Activated naive CD8-positive, alpha-beta T cell treated with anti-CD3 and anti-CD28 coated beads for 36 hours (primary cell): ENCODE measurements at places on chromosomes 12 and 14. TPM values are rescaled to one million over a fixed set of nuclear protein-coding genes. Genes with fewer than 3 reads are reported as not detected.

- no peak for DNase-seq
- no peaks in the 10 kb centered on the region for H3K4me1 ChIP-seq
- H3K27ac ChIP-seq: no peak overlapping the region
- no peaks in the 10 kb centered on the region for H3K27me3 ChIP-seq
- no peak overlapping the region for H3K4me3 ChIP-seq
These were observed 66.8 kb downstream of the MOK start for GRCh38 chr14:102238131-102238530.

- H3K4me3 ChIP-seq: peak within 1 kb of the TSS; percentile 99
- DNase-seq: peak; percentile 98
- no peaks in the 10 kb centered on the region for H3K27me3 ChIP-seq
- peaks cover 31% of the 10 kb centered on the region for H3K4me1 ChIP-seq
These were observed at the start of gene PCBP2 for GRCh38 chr12:53451661-53452158. TSS of gene PCBP2 (plus strand) at chr12:53452102. CDS start at chr12:53454801, 2,699 bp downstream.

GRCh38 chr14:24924544-24924943 is 125.4 kb downstream of the STXBP6 start:
- no peak overlapping the region for H3K4me3 ChIP-seq
- H3K27ac ChIP-seq: no peak overlapping the region
- DNase-seq: no peak
- no peaks in the 10 kb centered on the region for H3K4me1 ChIP-seq

DNA sequence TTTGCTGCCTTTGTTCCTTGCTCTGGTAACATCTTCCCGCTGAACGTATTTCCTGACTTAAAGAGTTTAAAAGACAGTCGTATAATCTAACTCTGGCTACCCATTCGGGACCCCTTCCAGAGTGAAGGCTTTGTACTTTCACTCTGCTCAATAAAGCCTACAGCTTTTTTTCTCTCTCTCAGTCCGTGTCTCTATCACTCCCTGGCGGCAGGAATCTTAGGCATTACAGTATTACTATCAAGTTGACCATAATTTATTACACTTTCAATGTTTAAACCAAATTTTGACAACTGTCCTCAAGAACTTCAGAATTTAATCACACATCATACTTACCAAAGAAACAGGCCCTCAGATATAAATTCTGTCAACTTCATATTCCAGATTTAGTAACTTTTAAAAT is 967.9 kb downstream of the FSCB start:
- no peak overlapping the region for H3K4me3 ChIP-seq
- no peak for DNase-seq
- no peaks in the 10 kb centered on the region for H3K4me1 ChIP-seq
- no peaks in the 10 kb centered on the region for H3K27me3 ChIP-seq
- no peaks in the 10 kb centered on the region for H3K36me3 ChIP-seq

DNA sequence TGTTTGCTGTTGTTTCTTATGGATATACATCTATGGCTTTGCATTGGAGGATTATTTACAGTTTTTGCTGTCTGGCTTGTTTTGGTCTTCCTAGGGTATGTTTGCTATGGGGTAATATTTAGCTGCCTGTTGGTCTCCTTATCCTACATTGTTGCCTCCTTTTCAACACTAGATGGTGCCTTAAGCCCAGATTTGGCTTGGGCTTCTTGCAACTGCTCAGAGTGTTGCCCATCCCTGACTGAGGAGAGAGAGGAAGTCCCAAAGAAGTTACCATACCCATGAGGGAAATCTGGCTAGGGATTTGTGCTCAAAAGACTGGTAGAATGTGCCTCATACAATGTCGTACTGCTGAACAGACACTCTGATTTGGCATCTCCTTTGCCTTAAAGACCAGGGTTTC is 94.6 kb upstream of the MUCL1 start:
- H3K36me3 ChIP-seq: peaks cover 2% of the 10 kb centered on the region
- no peaks in the 10 kb centered on the region for H3K27me3 ChIP-seq

- H3K4me3 ChIP-seq: peak overlapping the region; percentile 56
- peaks cover 23% of the 10 kb centered on the region for H3K27me3 ChIP-seq
- H3K27ac ChIP-seq: peak overlapping the region; percentile 26
These were observed 1.5 kb downstream of the STYK1 start for GRCh38 chr12:10672231-10672868.

Gene PRB2
- not detected for total RNA-seq

Gene CFAP54
- 0.26 TPM for total RNA-seq

Gene RASAL1
- 1.9 TPM for total RNA-seq

Gene AVPR1A
- not detected for total RNA-seq
